CD4-positive, alpha-beta memory T cell (primary cell): ENCODE measurements at places on chromosomes 7 and 10. TPM values are rescaled to one million over a fixed set of nuclear protein-coding genes. Genes with fewer than 3 reads are reported as not detected.

ASB15 gene
- not detected for total RNA-seq

GRCh38 chr10:15860692-15861201 is 440 bp upstream of the MINDY3 start:
- no peaks in the 10 kb centered on the region for H3K27me3 ChIP-seq
- peak overlapping the region; percentile 67 for H3K27ac ChIP-seq
- no peak for DNase-seq

MYO1G gene
- total RNA-seq = 92.9 TPM

DNA sequence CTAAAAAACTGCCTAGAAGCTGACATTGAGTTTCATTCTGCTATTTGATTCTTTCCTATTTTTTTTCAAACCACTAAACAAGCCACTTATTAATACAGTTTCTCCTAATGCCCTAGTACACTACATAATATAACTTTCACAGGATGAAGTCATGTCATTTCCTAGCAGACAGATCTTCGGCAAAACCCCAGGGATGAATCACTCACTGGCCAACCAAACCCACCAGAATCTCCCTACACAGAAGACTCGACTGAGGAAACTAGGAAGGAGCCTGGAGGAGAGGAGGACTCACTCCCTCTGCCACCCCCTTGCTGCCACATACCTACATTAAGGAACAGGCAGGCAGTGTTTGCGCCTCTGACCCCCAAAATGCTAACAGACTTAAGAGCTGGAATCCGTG is 33.4 kb downstream of the XPNPEP1 start:
- peaks cover 15% of the 10 kb centered on the region for H3K4me1 ChIP-seq
- DNase-seq = no peak
- H3K27me3 ChIP-seq = no peaks in the 10 kb centered on the region

IMPDH1 gene
- 49.4 TPM for total RNA-seq

DNA sequence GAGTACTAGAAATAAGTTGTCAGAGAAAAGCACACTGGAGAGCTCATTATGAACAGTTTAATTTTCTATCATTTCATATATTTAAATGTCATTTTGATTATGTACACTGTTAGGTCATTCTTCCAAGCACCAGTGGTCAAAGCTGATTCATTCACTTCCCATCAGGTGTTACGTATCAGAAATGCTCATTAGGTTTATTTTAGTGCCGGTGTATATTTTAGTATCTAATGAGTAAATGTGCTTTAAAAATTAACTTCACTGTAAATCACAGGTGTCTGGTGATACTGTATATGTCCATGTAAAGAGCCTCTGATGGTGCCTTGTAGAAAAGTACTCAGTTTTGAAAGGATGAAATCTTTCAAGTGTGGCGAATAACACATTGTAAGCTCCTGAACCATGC is 3.5 kb downstream of the DMTF1 start:
- no peaks in the 10 kb centered on the region for H3K36me3 ChIP-seq
- peaks cover 81% of the 10 kb centered on the region for H3K4me1 ChIP-seq
- H3K4me3 ChIP-seq = no peak overlapping the region

UCMA gene
- total RNA-seq = not detected

PTPRE gene
- total RNA-seq = 27.6 TPM

GRCh38 chr7:151847681-151848081 is 29.2 kb downstream of the PRKAG2 start:
- peaks cover 19% of the 10 kb centered on the region for H3K4me1 ChIP-seq
- no peak overlapping the region for H3K4me3 ChIP-seq
- H3K36me3 ChIP-seq = no peaks in the 10 kb centered on the region
- no peak for DNase-seq
- no peak overlapping the region for H3K27ac ChIP-seq

- no peak overlapping the region for H3K4me3 ChIP-seq
- no peaks in the 10 kb centered on the region for H3K36me3 ChIP-seq
- no peak overlapping the region for H3K27ac ChIP-seq
- H3K27me3 ChIP-seq = no peaks in the 10 kb centered on the region
- no peaks in the 10 kb centered on the region for H3K4me1 ChIP-seq
Observed at GRCh38 chr10:52662256-52662655, 110.3 kb downstream of the MBL2 start.

- peaks cover 6% of the 10 kb centered on the region for H3K27me3 ChIP-seq
- no peaks in the 10 kb centered on the region for H3K36me3 ChIP-seq
- H3K4me3 ChIP-seq = no peak overlapping the region
Observed at GRCh38 chr7:93921186-93921585, 349 bp upstream of the GNG11 start.

GRCh38 chr10:123563994-123564393 is 102.2 kb upstream of the GPR26 start:
- H3K4me1 ChIP-seq = no peaks in the 10 kb centered on the region
- no peaks in the 10 kb centered on the region for H3K36me3 ChIP-seq
- no peaks in the 10 kb centered on the region for H3K27me3 ChIP-seq
